ENCODE measurements at places on chromosomes 1 and 21.

- DNase-seq: no peak
These were observed 775 bp upstream of the TMEM63A start for GRCh38 chr1:225882694-225883615.

GRCh38 chr1:174743654-174744561 is 255.8 kb upstream of the CACYBP start:
- DNase-seq: no peak

DNA sequence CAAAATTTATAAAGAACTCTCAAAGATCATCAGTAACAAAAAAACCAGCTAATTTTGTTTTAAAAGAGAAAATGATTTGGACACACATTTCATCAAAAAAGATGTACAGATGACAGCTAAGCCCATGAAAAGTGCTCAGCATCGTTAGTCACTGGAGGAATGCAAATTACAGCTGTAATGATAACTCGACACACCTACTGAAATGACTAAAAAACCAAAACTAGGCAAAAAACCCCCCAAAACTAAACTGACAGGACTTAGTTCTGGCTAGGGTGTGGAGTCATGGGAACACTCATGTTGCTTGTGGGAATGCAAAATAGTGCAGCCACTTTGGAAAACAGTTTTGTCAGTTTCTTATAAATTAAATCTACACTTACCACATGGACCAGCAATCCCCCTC is 59.5 kb downstream of the CNIH3 start:
- no peak for DNase-seq

- DNase-seq: no peak
These were observed 131.6 kb downstream of the AJAP1 start for GRCh38 chr1:4786055-4786454.

DNA sequence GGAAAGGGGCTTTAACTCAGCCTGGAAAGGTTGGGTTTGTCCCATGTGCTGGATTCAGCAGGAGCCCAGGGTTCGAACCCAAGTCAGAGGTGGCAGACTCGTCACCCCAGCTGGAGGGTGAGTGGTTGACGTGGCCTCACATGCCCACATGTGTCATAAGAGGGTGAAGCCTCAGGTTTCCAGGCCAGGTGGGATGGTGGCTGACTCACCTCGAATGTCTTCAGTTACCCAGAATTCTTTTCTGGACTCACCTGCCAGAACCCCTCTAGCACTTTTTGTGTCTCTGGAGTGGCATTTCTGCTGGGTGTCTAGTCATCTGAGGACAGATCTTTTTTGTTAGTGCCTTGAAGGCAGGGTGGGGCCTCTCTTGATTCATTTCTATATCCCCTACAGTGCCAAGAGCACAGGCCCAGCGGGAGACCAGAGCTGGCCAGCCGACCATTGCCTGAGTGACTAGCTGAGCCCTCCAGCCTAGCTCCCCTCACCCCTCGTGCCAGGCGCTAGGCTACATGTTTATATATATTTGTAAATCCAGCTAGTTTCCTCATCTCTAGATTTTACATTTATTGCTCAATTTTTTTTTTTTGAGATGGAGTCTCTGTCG is 28.1 kb downstream of the IL6R start:
- DNase-seq: no peak

Measured in anterior cingulate cortex (tissue), 58 donors.